ENCODE measurements at places on chromosomes 16 and 17.

GRCh38 chr16:65521633-65522328 is 399.9 kb upstream of the CDH11 start:
- no peak for DNase-seq

- no peak for DNase-seq
Observed at GRCh38 chr17:29723278-29724047, 100.8 kb upstream of the CORO6 start.

- no peak for DNase-seq
Observed at GRCh38 chr17:74772053-74772452, 4.1 kb downstream of the NAT9 start.

DNA sequence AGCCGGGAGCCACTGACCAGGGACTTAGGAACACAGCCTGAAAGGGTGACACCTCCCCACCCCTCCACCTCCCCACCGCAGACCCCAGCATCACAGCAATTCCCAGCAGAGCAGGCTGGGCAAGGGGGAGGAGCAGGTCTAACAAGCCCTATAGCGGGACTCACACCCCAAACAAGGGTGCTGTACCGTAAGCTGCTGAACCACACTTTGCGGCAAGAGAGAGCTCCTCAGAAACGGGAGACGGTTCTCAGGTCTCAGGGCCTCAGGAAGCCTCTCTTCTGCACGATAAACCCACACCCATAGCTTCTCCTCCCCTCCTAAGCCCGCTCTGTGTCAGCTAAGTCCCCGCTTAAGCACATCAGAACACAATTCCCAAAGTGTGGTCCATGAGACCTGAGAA is 11.7 kb upstream of the COTL1 start:
- DNase-seq = no peak

GRCh38 chr16:20844588-20844987 is 38.3 kb downstream of the REXO5 start:
- no peak for DNase-seq

DNA sequence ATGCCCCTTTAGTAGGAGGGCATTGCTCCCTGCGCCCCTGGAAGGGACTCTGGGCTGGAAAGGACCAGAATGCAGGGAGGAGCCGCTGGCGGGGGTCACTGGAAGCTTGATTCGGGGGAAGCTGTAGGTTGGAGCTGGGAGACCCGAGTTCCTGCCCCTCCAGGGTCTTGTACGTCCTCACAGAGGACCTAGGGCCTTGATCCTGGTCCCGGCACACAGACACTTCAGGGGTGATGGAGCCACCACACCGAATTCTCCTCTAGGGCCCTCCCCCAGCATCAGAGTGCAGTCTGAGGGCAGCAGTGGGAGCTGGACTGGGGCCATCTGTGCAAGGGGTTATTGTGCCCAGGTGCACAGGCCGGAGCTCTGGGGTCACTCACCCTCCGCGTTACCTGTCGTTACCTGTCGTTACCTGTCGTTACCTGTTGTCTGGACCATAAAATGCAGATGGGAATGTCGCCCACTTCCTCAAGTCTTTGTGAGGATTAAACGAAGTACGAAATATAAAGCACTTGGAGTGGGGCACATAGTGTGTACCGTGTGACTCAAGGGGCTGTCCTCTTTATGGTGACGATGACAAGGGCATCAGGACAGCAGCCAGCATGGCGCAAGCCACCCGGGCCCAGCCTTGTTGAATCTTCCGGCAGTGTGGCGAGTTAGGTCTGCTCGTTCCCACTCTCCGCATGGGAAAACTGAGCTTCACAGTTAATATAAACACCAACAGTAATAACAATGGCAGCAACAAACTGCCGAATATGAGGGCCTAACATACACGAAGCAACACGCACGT is 48.6 kb downstream of the CMIP start:
- DNase-seq = no peak

DNA sequence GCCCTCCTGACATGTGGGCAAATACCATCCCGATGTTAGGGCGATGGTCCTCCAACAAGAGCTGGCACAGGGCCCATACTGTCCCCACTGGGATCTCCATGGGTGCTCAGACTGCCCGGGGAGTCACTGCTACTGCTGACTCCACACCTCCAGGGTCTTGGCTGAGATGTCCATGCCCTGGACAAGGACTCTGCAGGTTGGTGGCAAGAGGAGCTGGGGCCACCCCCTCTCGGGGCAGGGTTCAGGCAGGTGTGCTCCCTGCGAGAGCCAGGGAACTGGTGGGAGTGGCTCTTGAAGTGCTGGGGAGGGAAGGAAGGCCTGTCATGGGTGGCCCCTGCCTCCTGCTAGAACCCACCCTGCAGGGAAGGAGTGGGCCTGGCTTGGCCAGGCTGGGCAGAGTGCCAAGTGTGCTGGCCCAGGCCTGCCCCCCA is 6.4 kb downstream of the CASKIN2 start:
- no peak for DNase-seq
